ENCODE measurements at places on chromosomes 11 and 22. TPM values are rescaled to one million over a fixed set of nuclear protein-coding genes. Genes with fewer than 3 reads are reported as not detected.

DNA sequence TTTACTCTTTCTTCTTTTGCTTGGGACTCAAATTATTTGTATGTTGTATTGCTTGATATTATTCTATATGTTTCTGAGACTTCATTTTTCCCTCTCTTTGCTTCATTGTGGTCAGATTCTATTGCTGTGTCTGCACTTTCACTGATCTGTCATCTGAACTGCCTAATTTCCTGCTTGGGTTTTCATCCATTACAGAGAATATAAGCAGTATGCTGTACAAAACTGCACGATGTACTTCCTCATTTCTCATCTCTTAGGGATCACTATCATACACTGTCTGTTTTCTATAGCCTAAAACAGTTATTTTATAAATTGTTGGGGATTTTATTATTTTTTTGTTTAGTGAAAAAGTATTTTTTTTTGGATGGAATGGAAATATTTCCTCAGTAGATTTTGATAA, 736.7 kb upstream of the ANO5 start:
- DNase-seq, result no peak

Gene KCTD14
- total RNA-seq, result 0.82 TPM

DNA sequence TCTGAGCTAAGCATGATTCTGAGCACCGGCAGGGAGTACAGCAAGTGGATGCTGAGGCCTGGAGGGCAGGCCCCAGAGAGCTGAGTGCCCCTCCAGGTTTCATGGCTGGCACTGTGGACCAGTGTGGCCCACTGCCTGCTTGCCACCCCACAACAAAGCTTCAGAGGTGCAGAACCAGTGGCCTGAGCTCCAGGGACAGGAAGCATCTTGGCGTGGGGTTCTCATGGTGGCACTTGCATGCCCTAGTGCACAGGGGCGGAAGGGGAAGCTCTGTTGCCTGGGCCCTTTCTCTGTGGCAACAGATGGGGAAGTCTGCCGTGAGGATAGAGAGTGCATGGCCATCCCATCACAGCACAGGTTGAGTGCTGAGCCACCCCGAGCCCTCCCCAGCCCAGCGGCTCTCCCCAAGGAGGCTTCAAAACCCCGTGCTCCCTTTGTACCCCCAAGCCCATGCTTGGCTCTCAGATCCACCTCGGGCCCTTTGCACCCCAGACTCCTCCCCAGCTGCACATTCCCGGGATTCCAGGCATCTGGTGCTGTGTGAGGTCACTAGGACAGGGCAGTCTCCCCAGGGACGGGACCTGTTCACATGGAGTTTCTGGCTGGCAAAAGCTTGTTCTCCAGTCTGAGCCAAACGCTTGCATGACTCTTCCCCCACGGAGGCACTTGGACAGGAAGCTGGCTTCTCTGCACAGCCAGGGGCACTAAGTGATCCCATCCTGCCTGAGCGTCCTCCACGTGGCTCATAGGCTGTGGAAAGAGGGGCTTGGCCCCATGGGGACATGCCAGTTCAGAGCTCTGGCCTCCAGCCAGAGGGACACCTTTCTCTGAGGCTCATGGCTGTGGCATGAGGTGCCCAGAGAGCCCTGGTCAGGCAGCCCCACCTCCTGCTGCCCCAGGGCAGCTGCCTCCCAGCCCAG, 4.2 kb downstream of the SLC25A1 start:
- no peak for DNase-seq

Gene CSNK2A3
- total RNA-seq, result 2.0 TPM

GRCh38 chr11:13303668-13304649, 26.4 kb downstream of the BMAL1 start:
- no peak for DNase-seq

Gene NNMT
- total RNA-seq, result 0.41 TPM

DNA sequence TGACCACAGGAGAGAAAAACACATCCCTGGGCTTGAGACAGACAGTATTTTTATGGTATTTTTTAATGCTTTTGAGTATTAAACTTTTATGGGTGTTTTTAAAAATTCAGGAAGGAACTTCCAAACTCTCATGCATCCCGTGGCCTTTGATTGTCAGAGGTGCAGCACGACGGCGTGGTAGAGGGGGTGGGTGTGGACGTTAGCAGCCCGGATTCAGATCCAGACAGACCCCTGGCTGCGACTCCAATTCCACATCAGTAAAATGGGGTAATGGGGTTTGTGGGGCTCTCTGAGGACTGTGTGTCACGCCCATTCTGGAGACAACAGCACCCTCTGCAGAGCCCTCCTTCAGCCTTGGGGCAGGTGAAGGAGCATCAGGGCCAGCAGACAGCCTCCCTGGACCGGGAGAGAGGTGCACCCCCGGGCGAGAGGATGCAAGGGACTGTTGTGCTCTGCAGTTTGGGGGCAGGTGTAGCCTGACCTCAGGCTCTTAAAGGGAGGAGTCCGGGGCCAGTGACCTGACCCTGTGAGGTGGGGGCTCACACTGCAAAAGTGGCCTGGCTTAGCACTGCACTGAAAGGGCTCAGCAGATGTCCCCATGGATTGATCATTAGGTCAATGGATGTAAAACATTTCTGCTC, 1024.3 kb downstream of the TBC1D22A start:
- DNase-seq, result no peak

Gene MPZL3
- 2.4 TPM for total RNA-seq

Gene ROBO3
- total RNA-seq, result 10.2 TPM

GRCh38 chr11:44572884-44573283, 7.4 kb downstream of the CD82 start:
- no peak for DNase-seq

- DNase-seq, result no peak
Measured at GRCh38 chr11:26992031-26992541, 1.8 kb upstream of the FIBIN start.

- no peak for DNase-seq
Measured at GRCh38 chr11:10379022-10379421, 74.1 kb downstream of the ADM start.

DNA sequence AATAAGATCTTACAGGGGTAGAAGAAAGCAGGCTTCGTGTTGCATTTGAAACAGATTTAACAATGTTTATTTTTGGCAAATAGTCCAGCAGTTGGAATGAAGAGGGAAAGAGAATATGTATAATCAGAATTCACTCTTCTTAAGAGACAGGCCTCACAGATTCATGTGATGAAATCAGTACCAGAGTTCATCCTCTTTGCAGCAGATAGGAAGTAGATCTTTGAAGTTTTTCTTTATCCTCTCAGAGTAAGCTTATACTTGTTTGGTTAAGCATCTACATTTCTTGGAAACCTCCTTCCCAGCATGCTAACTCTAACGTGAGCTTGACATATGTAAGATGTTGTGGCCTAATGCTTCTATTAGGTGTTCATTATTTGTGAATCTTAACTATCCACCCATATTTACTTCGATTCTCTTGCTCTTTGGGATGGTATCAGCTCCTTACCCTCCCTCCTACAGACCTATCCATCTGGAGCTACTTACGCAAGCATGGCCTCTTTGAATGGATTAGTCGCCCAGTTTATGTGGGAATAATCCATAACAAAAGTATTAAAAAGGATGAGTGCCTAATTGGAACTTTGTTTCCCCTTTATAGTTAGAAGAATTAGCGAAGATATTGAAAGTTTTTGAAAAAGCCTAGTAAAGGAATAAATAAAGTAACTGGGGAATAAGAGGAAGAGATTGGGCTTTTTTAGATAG, 80.1 kb downstream of the PRMT3 start:
- DNase-seq, result no peak

DNA sequence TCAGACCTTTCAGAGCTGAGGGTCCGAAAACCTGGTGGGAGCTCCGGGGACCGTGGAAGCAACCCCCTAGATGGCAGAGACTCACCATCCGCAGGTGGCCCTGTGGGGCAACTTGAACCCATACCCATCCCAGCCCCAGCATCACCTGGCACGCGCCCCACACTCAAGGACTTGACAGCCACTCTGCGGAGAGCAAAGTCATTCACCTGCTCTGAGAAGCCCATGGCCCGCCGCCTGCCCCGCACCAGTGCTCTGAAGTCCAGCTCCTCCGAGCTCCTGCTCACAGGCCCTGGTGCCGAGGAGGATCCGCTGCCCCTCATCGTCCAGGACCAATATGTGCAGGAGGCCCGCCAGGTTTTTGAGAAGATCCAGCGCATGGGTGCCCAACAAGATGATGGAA, 2.0 kb downstream of the ARHGEF17 start:
- DNase-seq, result no peak

Gene LIPT2
- 2.9 TPM for total RNA-seq

Gene NADSYN1
- 20.0 TPM for total RNA-seq

DNA sequence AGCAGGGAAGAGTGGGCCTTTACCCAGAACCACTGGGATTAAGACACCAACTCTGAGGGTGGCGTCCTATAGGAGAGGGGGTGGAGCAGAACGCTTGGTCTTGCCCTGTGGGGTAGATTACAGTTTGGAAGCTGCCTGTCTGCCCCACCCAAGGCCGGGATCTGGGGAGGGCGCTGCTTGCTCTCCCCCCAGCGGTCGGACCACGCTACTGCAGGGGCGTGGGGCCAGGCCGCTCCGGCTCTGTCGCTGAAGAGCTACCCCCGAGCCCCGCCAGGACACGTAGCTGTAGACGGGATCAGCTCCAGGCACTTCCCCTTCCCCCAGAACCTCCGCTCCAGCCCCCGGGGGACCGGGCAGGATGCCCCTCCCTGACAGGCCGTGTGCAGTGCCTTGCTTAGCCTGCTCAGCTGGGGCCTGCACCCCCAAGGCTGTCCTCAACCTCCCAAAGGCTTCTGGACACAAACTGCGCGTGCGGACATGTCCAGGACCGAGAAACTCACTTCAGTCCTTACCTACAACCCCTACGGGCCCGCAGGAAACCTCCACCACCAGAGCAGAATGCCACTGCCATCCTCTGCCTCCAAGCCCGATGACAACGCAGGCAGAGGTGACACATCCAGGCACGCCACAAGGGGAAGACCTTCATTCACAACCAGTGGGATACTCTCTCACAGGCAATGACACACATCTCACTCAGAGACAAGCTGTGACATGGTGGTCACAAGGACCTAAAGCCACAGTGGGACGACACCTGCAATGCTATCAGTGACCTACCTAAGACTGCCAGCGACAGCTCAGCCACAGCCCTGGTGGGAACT, 3.6 kb downstream of the AHNAK start:
- DNase-seq, result peak; percentile 79

GRCh38 chr11:10382518-10382917, 72.5 kb upstream of the AMPD3 start:
- DNase-seq, result no peak

Gene MRGPRF
- 1.2 TPM for total RNA-seq

DNA sequence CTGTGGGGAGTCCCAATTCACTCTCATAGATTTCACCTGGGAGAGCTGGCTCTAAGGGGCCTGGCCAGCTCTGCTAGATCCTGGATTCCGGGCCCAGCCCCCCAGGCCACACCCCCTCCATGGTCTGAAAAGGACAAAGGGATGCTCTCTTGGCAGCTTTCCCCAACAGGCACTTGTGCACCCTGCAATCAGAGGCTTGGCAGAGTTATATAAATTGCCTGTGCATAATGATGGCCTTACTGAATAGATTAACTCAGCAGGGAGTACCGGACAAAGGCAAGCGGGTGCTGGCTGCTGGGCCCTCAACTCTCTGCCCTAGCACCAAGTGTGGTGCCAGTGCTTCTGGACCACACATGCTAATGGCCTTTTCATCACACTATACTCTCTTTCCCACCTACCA, 461.6 kb downstream of the BUD13 start:
- DNase-seq, result no peak

Gene GPHA2
- not detected for total RNA-seq

GRCh38 chr11:122341477-122341876, 225.5 kb upstream of the BLID start:
- no peak for DNase-seq

DNA sequence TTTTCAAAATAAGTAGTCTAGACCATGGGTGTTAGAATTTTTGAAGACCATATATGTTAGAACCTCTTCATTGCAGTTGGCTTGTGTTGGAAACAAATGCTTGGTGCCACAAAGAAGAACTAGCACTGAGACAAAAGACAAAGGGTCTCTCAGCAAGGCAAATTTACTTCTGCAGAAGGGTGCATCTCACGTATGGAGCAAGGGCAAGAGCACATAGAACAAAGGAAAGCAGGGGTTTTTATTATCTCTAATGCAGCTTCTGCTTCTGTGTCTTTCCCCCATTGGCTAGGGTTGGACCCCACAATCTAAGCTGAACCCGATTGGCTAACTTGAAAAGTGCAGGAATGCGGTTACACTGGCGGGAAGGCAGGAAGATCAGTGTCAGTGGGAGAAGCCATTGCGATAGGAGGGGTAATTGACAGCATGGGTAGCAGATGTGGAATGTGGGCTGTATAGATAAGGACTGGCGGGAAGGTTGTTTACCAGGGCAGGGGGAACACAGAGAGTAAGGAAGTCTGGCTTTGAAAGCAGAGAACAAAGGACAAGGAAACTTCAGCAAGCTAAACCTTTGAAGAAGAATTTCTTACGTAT, 9.2 kb upstream of the RBMXL2 start:
- no peak for DNase-seq

GRCh38 chr11:128415539-128415938, 171.8 kb downstream of the ETS1 start:
- DNase-seq, result no peak

DNA sequence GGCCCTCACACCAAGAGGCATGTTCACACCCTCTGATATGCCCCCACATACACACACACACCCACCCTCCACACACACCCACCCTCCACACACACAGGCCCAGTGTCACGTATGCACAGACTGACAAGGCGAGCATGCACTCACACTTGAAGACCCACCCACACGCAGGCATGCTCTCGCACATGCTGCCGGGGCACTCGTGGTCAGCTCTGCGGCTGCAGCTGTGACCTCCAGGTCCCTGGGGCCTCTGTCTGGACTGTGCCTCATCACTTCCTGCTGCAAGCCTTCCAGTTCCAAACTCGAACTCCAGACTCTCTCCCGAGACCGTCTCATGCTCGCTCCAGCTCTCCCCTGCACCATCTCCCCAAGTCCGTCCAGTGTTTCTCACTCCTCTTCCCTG, 9.5 kb downstream of the DCHS1 start:
- DNase-seq, result no peak

DNA sequence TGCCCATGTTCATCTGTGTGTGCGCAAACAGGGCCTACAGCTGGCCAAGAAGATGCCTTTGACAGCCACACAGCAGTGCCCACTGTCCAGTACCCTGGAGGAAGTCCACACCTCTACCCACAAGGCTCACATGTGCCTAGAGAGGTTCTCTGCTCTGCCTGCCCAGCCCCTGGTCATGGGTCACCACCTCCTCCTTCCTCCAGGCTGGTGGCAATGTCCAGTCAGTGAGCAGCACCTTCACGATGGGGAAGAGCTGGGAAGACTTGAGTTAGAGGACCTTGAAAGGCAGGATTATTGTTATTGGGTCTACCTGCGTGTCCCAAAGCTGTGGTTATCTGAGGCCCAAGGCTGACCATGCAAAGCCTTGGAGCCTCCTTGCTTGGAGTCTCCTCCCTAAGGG, 28.4 kb upstream of the TTC12 start:
- no peak for DNase-seq
